Thoracic aorta (tissue), 2 donors: ENCODE measurements at places on chromosomes 6 and 20.

DNA sequence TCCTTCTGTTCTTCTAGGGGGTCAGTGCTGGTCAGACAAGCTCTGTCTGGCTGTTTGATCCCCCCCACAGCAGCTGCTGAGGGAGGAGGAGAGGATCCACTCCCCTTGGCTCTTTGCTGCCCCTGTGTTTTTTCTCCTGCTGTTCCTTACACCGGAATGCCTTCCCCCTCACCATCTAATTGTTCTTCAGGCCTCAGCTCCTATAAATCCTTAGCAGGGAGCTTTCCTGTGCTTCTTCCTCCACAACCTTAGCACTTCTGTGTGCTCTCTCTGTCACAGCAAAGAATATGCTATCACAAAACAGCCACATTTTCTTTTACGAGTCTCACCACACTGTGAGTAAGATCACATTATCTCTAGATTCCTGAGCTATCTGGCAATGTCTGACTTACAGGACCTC is 196.6 kb downstream of the OTOR start:
- DNase-seq, result no peak

GRCh38 chr6:7124636-7125035 is 16.9 kb downstream of the RREB1 start:
- no peak for DNase-seq

- no peak for DNase-seq
Measured at GRCh38 chr6:145155873-145156782, 579.2 kb downstream of the EPM2A start.

GRCh38 chr6:6678811-6679210 is 90.3 kb downstream of the LY86 start:
- DNase-seq, result no peak

- DNase-seq, result no peak
Measured at GRCh38 chr6:3551716-3552511, 95.1 kb upstream of the SLC22A23 start.

DNA sequence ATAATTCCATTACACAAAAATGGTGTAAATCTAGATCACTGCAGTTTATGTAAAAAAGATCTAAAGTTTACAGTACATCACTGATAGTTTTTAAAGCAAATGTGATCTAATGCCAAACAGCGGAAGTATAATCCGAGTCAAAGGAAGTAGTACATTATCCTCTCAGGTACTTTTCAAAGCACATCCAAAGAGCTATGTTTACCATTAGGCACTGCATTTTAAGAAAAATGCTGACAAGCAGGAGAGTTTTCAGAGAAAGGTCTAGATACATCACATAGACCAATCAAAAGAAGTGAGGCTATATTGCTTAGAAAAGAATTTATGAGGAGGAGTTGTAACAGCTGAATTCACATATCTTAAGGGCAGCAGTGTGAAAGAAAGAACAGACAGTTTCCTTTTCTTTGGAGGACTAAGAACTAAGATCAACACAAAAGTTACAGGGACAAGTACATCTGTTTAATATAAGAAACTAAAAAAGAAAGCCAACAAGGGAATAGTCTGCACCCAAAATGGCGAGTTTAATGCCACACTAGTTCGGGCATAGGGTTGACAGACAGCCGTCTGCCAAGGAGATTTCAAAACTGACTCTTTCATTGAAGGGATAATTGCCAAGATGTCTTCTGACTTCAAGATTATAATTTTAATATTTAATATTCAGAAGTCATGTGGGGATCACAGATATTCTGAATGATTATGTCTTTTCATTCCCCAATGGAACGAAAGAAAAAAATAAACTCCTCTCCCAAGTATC is 1.4 kb downstream of the ZNF184 start:
- DNase-seq, result no peak

- no peak for DNase-seq
Measured at GRCh38 chr6:170167657-170168159, 123.2 kb downstream of the DLL1 start.
